T-cell (primary cell): ENCODE measurements at places on chromosomes 7 and 10.

DNA sequence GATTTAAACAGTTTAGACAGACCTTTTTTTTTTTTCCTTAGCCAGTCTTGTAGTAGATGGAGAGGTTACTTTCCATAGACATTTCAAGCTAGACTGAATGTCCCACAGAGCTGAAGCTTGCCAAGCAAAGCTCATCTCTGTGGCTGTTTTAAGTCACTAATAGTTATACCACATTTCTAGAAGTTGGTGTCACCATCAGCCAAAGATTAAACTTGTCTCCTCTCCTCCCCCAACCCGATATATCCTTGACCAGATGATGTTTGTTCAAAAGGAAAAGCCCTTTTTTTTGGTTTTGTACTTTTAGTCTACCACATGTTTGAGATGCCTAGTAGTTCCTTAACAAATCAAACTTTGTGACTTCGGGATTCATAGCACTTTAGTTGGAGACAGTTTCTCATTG is 66.1 kb downstream of the ADD3 start:
- no peak for DNase-seq

DNA sequence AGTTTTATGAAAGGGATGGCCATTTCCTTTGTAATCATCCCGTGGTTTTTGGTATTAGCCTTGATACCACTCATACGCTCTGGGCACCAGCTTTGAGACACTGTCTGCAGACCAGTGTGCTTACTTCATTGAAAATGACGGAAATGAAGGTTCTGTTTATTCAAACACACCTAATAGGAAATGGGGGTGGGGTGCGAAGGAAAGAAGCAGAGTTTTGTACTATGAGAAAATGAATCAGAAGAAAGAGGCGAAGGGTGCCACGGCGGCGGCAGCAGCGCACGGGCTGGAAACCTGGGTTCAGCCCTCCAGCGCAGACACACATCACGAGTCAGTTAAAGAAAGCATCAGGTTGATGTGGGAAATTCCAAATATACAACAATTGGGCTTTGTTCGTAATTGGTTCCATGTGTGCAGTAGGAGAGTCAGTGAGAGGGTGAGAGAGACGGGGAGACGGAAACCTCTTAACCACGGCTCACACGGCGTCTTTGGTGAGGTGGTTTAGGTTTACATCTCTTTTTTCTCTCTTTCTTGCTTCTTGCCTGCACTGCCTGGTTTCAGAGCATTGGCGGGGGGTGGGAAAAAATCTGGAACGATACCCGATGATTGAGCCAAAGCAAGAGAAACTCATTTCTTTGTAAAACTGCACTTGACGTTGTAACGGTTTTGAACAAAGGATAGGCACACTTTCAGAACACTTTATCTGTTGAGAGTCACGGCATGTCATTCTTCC is 321.2 kb downstream of the FRMD4A start:
- DNase-seq: peak; percentile 58

DNA sequence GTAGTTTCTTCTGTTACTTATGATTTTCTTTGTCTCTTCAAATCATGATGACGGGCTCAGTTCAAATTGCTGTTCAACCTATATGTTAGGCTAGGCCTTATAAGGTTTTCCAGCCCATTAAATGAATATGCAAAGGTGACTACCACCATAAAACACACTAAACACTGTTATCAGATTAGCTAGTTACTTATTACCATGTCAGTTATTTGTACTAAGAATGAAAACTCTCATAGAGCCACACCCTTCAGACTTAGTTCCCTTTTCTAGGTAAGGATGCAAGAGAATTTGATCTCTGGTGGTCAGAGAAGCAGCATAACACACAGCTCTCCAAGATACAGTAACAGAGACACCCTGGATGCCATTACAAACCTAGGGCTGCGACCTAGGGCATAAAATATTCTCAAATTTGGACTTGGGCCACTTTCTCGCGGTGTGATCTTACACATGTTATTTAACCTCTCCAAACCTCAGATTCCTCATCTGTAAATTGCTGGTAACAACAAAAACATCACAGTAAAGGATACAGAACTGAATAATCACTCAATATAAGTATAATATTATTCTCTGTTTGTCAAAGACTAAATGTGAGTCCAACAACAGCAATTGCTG is 35.6 kb downstream of the ANKMY2 start:
- DNase-seq: no peak

GRCh38 chr7:7434329-7434728 is 101.3 kb downstream of the COL28A1 start:
- no peak for DNase-seq

DNA sequence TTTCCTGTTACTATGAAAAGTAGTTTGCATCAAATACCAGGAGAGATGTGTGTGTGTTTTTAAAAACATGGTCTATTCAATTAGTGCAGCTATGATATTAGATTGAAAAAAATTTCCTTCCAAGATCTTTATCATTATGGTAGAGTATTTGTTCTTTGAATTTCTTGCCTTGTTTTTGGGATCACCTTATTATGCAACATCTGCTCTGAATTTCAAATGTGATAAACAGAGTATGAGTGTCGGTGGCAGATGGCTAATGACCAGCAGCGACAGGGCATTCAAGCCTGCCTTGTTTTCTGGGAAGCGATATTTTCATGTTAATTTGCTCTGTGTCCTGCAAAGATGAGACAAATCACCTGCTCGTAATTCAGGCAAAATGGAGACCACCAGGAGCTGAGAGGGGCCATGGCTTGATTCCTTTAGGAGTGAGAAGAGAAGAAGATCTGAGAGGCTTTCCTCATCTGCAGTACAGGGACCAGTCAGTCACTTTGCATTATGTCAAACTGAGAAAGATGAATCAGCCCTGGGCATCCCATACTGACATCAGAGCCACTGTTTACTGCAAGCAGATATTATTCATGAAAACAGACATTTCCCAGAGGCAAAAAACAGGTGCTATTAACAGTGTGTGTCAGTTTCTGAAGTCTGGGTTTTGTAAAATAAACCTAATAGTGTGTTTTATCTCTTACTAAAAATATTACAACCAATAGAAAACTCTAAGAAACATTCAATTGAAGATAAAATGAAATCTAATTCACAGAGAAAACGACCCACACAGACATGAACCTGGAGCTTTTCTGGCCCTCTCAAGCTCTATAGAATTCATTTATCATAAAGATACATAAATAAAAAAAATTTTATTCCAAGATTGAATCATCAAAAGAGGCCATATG is 67.6 kb downstream of the CDK6 start:
- no peak for DNase-seq

DNA sequence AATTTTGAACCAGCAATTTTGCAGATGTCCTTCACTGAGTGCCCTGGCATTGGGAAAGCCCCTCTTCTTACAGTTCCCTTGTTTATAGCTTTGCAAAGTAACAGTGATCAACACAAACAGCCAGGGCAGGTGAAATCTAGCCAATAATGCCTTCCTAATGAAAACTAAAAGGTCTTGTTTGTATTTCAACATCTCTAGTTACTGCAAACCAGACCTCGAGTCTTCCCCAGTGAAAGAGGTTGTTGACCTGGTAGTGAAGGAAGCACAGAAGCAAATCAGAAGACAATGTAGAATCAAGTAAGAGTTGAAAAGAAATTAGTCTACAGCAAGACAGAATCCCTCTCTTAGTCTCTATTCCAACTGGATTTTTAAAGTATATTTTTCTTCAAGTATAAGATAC is 231.2 kb downstream of the SNX13 start:
- DNase-seq: no peak

- no peak for DNase-seq
Observed at GRCh38 chr10:110275128-110275729, 29.5 kb downstream of the SMNDC1 start.

- no peak for DNase-seq
Observed at GRCh38 chr10:33706746-33707145, 372.3 kb upstream of the NRP1 start.

- DNase-seq: no peak
Observed at GRCh38 chr7:143900230-143900766, 1.7 kb downstream of the TCAF1 start.

DNA sequence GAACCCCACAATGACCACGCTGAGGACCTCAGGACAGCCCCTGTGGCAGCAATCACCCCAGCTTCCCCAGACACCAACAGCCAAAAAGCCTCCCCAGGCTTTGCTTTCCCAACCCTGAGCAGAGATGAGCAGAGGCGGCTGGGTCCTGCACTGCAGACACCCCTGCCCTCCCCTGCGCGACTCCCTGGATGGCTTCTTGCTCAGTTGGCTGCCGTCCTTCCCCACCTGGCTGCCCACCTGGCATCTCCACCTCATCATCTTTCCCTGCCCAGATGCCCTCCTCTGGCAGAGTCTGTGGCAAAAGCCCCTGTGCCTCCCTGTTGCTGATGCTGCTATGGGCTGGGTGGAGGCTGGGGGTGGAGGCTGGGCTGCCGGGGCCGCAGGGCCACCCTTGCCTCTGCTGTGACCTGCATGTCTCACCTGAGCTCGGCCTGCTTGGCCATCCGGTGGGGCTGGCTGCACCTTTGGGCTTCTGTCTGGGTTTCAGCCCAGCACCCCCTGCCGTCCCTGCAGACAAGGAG is 567.7 kb downstream of the TCERG1L start:
- DNase-seq: no peak

DNA sequence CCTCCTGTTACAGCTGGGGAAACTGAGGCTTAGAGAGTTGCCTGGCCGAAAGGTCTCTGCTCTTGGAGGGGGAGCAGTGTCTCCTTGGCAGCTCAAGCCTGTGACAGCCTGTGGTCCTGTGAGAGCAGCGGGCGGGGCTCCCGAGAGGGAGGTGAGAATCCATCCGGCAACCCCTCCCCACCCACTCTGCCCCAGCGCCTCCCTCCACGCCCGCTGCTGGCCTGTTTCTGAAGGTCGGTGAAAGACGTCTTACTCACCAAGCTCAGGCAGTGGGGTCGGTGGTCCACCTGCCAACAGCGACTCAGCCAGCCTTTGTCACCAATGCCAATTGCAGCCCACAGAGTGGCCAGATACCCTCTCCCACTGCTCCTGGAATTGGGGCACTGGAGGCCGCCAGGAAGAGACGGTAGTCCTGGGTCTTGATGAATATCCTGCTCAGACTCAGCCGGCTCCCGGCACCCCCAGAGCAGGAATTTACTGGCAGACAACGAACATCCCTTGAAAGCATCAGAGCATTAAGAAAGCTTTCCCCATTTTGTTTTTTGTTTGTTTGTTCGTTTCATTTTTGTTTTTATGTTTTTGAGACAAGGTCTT is 7.4 kb upstream of the TTYH3 start:
- DNase-seq: no peak

DNA sequence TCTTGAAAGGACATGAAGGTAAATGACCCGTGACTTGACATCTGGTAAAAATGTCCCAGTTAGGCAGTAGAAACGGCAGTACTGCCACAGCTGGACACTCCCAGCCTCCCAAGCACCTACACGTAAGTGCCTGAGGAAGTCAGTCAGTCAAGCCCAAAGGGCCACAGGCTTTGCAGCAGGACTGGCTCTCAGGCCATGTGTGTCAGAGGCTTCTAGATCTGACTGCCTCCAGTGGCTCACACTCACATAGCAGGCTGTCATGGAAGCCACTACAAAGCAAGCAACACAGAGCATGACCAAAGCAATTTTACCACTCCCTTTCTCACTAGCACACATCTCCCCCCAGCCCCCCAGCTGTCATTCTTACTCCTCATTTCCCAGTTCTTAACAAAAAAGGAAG is 17.8 kb upstream of the CCNJ start:
- no peak for DNase-seq

DNA sequence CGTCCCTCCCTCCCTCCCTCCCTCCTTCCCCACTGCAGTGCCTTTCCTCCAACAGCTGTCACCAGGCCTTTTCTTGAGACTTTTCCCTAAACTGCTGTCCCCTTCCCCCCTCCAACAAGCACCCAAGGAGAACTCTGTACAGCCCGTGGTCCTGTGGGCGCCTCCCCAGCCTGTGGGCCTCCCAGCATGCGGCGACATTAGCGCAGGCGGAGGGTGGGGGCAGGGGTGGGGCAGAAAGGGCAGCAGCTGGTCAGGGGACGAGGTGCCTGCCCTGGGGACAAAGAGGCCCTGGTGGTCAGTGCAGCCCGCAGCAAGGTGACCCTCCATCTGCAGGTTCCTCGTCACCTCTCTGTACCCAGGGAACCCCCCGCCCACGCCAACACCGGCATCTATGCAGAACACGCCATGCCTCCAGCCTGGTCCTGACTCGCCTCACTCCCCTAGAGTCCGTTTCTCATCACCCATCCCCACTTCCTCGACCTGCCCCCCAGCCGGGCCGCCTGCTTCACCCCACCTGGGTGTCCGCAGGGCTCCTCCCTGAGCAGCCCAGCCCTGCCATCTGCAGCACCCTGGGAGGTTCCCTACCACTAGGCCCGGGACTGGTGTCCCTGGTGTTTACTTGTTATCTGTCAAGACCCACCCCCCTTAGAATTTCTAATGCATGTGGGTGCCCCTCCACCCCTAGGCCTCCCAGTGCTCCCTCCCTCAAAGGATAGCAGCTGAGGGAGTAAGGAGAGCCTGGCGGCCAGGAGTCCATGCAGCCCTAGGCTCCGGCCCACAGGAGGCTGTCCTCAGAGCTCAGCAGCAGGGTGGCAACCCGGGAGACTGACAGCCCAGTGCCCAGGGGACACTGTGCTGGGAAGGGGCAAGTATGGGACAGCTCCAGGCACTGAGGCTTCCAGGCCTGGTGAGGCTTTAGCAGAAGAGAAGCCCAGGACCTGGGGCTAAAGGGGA is 147.8 kb downstream of the ARHGAP22 start:
- no peak for DNase-seq

- DNase-seq: peak; percentile 72
Observed at GRCh38 chr7:44980393-44981034, 1.7 kb upstream of the MYO1G start.

DNA sequence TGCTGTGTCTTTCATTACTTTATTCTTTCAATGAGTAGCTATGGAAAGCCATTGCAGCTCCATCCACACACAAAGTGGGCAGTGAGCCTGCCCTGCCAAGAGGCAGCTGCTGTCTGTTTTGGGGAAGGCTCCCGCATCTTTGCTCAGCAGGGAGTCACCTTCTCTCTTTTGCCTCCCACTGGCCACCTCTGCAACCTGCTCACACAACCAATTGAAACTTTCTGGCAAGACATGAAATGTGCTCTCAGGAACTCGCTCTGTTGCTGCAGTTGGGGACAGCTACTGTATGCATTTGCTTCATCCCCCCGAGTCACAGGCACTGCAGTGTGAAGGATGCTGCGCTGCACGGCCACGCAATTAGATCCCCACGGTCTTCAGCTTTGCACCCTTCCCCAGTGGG is 244.8 kb upstream of the NFE2L3 start:
- DNase-seq: no peak

- DNase-seq: no peak
Observed at GRCh38 chr7:69781412-69781846, 183.2 kb downstream of the AUTS2 start.
